ENCODE measurements at places on chromosomes 7 and 10.

GRCh38 chr10:57657164-57657765 lies 610.4 kb downstream of the IPMK start:
- peak; percentile 20 for DNase-seq

DNA sequence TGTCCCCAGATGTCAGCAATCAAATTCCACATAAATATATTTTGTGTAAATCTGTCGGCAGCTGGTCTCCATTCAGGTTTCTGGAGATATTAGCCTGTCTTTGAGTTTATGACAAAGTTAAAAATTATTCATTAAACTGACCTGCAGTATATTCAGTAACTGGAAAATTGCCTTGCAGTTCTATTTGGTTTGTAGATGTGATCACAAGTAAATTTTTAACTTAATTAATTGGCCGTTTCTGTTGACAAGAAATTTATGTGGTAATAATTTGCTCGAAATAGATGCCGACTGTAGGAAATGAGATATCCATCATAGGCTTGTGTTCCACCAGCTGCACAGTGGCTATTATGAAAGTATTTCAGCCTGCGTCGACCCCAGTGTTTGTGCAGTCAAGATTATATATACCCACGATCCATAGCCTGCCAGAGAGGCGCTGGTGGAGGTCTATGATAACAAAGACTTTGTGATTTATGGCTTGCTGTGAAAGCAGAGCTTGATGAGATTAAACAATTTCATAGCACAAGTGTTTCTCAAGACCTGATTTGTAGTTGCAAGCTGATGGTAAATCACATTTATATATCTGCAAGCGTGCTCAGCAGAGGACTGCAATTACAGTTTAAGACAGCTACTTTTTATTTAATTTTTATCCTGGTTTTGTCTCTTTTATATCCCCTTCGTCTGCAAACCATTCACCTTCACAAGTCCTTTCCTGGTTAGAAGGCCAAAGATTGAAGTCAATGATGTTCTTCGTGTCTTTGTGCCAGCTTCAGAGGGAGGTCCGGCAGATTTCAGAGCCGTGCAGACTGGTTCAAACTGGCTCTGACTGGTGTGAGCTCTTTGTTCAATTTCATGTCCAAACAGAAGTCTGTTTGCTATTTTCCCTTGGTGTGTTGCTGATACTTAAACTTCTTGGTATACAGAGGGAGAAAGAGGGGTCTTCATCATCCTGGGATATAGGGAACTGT lies 850.9 kb downstream of the LRMDA start:
- DNase-seq: no peak

DNA sequence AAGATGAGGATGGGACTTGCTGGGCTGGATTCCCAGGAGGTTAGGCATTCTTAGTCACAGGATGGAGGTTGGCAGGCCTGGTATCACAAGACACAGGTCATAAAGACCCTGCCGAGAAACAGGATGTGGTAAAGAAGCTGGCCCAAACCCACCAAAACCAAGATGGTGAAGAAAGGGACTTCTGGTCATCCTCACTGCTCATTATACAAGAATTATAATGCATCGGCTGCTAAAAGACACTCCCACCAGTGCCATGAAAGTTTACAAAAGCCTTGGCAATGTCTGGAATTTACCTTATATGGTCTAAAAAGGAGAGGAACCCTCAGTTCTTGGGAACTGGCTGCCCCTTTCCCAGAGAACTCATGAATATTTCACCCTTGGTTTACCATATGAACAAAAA lies 345.5 kb upstream of the POM121L12 start:
- no peak for DNase-seq

- no peak for DNase-seq
Observed at GRCh38 chr10:29204070-29204800, 84.6 kb upstream of the LYZL1 start.

DNA sequence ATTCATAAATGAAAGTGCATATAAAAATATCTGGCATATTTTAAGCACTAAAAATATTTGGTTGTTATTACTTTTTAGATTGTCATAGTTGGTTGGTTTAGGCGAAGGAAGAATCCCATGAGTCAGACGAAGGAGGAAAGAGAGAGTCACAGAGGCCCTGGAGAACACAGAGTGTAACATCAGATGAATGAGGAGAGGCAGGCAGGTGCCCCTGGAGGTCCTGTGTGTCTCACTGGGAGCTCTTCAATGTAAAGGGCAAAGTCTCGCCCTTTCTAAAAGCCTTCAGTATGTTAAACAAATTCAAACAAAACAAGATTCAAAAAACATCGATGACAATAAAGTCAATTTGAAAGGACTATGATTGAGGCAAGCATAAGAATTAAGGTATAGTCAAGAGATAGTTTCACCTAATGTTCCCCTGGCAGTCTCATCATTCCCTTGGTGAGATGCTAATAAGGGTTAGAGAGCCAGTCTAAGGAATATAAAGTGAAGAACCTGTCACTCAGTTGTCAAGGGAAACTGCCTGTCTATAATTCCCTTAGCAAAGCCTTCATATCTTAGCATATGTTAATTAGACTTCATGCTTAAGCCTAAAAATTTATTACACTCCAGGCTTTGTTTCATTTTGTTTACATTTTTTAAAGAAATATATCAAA lies 194.3 kb downstream of the TPK1 start:
- no peak for DNase-seq

- no peak for DNase-seq
Observed at GRCh38 chr10:66917104-66917503, 8.7 kb upstream of the LRRTM3 start.

- DNase-seq: no peak
Observed at GRCh38 chr10:1047937-1048336, 982 bp downstream of the IDI1 start.

GRCh38 chr7:124366118-124366517 lies 333.3 kb upstream of the TMEM229A start:
- DNase-seq: no peak

- no peak for DNase-seq
Observed at GRCh38 chr7:26856176-26856985, 8.0 kb downstream of the SKAP2 start.

GRCh38 chr7:86644282-86645224 lies 844 bp downstream of the GRM3 start:
- peak; percentile 40 for DNase-seq

DNA sequence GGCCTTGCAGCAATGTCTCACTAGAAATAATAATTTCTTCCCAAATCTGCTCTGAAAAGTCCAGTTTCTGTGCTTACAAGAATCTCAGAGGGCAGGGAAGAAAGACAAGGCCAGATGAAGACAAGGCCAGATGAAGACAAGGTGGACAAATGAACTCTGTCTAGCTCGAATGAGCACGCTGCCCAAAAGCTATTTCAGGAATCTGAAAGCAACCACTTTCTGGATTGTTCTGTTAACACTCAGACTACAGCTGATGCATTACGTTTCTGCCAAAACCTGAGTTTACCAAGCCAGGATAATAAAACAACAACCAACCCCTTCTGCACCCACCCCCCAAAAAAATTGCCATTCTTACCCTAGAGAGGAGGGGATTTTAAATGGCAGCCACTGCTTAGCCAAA lies 1073.6 kb downstream of the SORCS3 start:
- DNase-seq: no peak
